Caudate nucleus (tissue), 63 donors: ENCODE measurements at places on chromosomes 1 and 21.

DNA sequence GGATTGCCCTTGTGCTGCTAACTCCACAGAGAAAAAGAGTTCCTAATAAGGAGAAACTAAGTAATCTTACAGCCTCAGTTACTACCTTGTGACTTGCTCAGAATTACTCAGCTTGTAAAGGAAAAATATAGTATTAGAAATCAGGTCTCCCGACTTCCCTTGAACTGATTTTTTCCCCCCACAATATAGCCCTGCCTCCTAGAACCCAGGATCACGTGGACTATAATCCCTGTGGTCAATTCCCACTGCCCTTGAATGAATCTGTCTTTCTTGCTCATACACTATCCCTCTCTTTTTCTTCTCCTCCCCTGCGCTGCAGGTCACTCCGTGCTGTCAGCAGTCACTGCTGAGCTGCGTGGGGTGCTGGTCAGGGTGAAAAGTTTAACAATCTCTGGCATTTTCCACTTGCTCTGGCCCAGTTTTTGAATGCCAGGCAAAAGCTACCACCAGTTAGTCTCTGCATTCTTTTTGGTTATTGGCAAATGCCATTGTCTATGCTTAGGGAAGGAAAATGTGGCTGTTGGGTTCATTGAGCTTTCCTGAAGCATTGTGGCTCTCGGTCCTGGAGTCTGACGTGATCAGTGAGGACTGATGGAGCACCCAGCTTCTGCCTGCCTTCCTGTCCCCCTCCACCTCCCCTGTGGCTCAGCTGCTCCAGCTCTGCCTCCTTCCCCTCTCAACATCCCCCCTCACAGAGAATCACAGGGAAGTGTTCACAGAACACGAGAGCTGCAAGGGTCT is 1.9 kb upstream of the MYOC start:
- no peak for DNase-seq

DNA sequence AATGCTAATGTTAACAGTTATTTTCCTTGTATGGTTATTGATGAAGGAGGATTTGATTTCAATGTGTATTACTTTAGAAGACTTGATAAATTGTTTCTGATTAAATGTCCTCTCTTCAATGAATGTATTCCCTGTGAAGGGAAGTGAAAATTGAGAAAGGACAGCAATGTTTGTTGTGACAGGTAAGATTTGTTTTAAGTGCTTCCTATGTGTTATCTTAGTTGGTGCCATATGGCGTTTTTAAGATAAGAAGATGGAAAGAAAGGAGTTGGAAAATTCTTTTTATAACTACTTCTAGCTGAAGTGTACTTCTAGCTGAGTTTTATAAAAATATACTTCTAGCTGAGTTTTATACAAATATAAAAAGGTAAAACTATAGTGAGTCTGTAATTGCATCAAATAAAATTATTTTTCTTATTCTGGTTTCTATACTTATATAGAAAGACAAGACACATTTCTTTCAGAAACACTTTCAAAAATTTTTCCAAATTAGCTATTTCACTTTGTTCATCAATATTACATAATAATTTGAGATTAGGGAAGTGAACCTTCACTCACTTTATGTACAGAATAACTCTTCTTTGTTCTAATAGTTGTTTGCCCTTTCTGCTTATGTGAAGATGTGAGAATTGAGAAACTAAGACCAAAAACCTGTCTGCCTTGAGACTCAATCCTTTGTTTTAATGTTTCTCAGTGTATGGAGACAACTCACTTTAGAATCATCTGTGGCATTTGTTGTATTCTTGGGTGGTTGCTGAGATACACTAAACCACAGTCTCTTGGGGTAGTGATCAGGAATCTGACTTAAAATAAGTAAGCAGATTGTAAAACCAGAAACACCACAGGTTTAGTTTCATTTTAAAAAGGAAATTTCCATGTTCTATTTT is 382.9 kb upstream of the B3GALT2 start:
- no peak for DNase-seq

GRCh38 chr1:116374353-116375147 is 1.5 kb downstream of the ATP1A1 start:
- DNase-seq = no peak

DNA sequence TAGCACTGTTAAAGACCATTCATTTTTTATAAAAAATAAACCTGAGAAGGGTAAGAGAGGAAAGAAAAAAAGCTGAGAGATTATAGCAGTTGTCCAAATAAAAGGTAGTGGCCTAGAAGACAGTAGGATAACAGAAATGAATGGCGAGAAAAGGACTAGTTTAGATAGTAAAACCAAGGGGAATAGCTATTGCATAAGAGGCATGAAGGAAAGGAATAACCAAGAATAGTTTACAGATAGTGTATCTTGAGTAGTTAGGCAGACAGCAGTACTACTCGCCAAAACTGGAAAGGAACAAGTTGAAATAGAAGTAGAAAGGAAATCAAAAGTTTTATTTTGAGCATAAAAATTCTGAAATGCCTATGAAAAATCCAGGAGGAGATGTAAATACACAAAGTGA is 70.5 kb downstream of the EIF4G3 start:
- no peak for DNase-seq

DNA sequence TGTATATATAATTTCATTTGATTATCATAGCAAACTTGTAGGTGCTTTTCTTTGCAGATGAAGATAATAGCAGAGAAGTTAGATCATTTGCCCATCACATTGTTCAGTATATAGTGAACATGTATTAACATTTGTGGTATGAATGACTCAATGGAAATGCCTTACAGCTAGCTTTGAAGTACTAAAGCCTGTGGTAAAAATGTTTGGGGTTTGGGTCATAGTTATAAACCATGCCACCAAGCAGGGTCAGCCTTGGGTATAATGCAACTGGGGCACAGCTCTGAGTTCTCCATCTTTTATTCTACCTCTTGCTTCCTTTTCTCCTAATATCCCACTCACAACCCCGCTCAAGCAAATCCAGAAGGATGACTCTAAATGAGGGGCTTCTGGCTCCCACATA is 141.6 kb downstream of the KCNT2 start:
- DNase-seq = no peak
